ENCODE measurements at places on chromosomes 5 and 9.

DNA sequence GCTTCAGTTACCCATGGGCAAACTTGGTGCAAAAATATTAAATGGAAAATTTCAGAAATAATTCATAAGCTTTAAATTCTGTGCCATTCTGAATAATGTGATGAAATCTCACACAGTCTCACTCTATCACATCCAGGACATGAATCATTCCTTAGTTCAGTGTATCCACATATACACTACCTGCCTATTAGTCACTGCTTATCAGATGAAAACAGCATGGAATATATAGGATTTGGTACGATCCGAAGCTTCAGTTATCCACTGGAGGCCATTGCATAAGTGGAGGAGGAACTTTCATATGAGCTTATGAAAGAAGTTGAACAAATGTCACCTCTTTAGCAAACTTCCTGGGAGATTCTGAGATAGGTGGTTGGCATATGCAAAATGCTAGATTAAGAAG, 64.2 kb downstream of the GAPVD1 start:
- H3K27ac ChIP-seq = no peak overlapping the region
- DNase-seq = no peak
- no peak overlapping the region for H3K4me3 ChIP-seq
- H3K27me3 ChIP-seq = no peaks in the 10 kb centered on the region
- H3K4me1 ChIP-seq = no peaks in the 10 kb centered on the region
- no peaks in the 10 kb centered on the region for H3K36me3 ChIP-seq

GRCh38 chr5:149206524-149207141, 65.0 kb upstream of the AFAP1L1 start:
- DNase-seq = no peak
- peaks cover 17% of the 10 kb centered on the region for H3K4me1 ChIP-seq
- H3K27me3 ChIP-seq = no peaks in the 10 kb centered on the region
- peaks cover 66% of the 10 kb centered on the region for H3K36me3 ChIP-seq
- no peak overlapping the region for H3K4me3 ChIP-seq
- peak overlapping the region; percentile 60 for H3K27ac ChIP-seq

DNA sequence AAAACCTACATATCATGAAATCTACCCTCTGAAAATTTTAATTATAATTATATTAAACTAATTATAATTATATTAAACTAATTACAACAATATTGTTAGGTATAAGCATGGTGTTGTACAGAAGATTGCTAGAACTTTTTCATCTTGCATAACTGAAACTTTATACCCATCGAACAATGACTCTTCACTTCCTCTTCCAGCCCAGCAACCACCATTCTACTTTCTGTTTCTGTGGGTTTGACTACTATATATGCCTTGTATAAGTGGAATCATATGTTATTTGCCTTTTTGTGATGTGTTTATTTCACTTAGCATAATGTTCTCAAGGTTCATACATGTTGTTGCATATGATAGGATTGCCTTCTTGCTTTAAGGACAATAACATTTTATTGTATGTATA, 274.2 kb upstream of the CCNH start:
- no peaks in the 10 kb centered on the region for H3K36me3 ChIP-seq
- H3K27ac ChIP-seq = no peak overlapping the region
- no peak for DNase-seq
- no peak overlapping the region for H3K4me3 ChIP-seq

DNA sequence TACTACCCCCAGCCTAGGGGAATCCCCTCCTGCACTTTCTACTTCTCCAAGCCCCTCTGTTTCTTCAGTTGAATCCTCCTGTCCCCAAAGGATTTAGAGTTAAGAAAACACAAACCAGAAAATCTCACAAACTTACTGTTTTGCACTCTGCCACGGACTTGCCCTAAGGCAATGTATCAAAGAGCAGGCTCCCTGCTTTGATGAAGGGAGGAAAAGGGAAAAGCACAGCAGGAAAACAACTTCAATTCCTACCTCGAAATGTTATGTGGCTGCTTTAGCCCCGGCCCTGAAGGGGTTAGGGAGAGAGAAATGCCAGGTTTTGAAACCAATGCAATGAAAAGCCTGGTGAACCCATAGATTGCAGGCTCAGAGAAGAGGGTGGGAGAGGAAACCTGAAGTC, 254.7 kb downstream of the MAN2A1 start:
- no peak overlapping the region for H3K27ac ChIP-seq
- no peaks in the 10 kb centered on the region for H3K36me3 ChIP-seq
- no peaks in the 10 kb centered on the region for H3K4me1 ChIP-seq
- no peak for DNase-seq

DNA sequence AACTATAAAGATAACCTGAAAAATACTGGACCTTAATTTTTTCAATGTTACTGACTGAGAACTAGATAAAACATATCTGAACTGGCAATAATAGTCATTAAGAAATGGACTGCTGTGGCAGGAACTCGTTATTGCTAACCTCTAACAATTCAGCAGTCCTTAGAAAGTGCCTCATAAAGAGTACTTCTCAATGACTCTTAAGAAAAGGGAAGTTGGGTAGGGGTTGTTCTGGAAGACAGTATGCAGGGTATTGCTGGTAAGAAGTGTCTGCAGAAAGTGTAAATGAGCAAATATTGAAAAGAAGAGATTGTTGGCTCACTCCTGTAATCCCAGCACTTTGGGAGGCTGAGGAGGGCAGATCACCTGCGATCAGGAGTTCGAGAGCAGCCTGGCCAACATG, 27.9 kb downstream of the FOXD1 start:
- no peak overlapping the region for H3K27ac ChIP-seq
- H3K27me3 ChIP-seq = peaks cover 74% of the 10 kb centered on the region
- H3K36me3 ChIP-seq = no peaks in the 10 kb centered on the region
- no peak overlapping the region for H3K4me3 ChIP-seq
- DNase-seq = no peak

GRCh38 chr9:127541176-127541575, 70.9 kb upstream of the STXBP1 start:
- no peaks in the 10 kb centered on the region for H3K36me3 ChIP-seq
- H3K4me1 ChIP-seq = peaks cover 17% of the 10 kb centered on the region
- H3K4me3 ChIP-seq = no peak overlapping the region
- H3K27ac ChIP-seq = no peak overlapping the region
- DNase-seq = no peak

GRCh38 chr9:37382982-37383357, 39.5 kb upstream of the GRHPR start:
- no peak for DNase-seq
- no peak overlapping the region for H3K4me3 ChIP-seq
- H3K4me1 ChIP-seq = no peaks in the 10 kb centered on the region

- no peaks in the 10 kb centered on the region for H3K27me3 ChIP-seq
- no peaks in the 10 kb centered on the region for H3K4me1 ChIP-seq
- no peaks in the 10 kb centered on the region for H3K36me3 ChIP-seq
- no peak for DNase-seq
Measured at GRCh38 chr5:80117446-80117845, 82.3 kb downstream of the THBS4 start.

GRCh38 chr5:149550594-149551226, 529 bp downstream of the CSNK1A1 start:
- peaks cover 16% of the 10 kb centered on the region for H3K36me3 ChIP-seq
- peaks cover 44% of the 10 kb centered on the region for H3K4me1 ChIP-seq
- H3K27me3 ChIP-seq = no peaks in the 10 kb centered on the region
- DNase-seq = no peak

DNA sequence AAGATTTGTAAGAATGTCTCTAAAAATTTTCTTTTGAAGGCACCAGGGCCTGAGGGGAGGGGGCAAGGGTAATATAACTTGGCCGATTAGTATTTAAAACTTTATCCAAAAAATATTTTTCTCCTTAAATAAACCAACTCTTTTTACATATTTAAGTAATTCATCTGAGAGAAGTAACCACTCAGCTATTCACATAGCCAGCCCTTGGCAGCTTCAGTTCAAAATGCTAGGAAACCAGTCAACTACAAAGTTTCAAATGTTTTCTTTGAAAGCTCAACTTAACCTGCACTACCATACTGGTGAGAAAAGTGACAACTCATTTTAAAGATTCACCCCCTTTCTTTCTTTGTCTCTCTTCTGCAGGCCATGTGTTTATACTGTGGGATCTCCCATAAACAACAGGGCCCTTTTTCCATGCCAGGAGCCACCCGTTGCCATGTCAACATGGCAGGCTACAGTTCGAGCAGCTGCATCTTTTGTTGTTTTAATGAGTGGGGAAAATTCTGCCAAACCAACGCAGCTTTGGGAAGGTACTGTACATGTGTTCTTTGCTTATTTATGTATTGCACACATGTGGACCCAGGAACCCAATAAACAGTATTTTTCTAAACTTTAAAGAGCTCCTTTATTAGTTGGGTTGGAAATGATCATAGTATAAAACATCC, 46.3 kb downstream of the AOPEP start:
- H3K4me1 ChIP-seq = no peaks in the 10 kb centered on the region
- no peaks in the 10 kb centered on the region for H3K36me3 ChIP-seq
- H3K4me3 ChIP-seq = no peak overlapping the region
- no peak overlapping the region for H3K27ac ChIP-seq
- no peaks in the 10 kb centered on the region for H3K27me3 ChIP-seq
- no peak for DNase-seq

GRCh38 chr5:137498301-137498735, 808 bp downstream of the SPOCK1 start:
- no peaks in the 10 kb centered on the region for H3K4me1 ChIP-seq
- no peaks in the 10 kb centered on the region for H3K36me3 ChIP-seq
- H3K27me3 ChIP-seq = no peaks in the 10 kb centered on the region
- peak; percentile 18 for DNase-seq
- H3K27ac ChIP-seq = peak overlapping the region; percentile 75

- H3K36me3 ChIP-seq = no peaks in the 10 kb centered on the region
- no peak for DNase-seq
- H3K4me3 ChIP-seq = no peak overlapping the region
- H3K27me3 ChIP-seq = no peaks in the 10 kb centered on the region
- H3K27ac ChIP-seq = peak overlapping the region; percentile 49
Measured at GRCh38 chr9:124779368-124780059, 2.6 kb downstream of the OLFML2A start.

DNA sequence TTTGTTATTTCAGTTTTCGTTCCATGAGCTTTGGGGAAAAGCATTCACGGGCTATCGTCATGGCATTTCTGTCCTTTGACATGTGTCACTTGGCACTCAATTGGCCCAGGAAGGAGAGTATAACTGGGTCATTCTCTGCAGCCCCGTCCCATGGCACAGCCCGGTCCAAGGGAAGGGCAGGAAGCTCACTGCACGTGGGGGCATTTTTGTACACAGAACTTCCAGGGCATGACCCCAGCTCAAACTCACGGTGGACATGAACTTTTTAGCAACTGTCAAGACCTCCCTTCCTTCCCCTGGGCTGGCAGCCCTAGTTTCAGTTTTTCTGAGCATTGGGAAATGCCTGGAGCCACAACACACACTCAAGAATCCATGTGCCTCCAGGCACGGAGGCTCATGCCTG, 161.6 kb upstream of the PANK3 start:
- DNase-seq = no peak
- H3K27me3 ChIP-seq = no peaks in the 10 kb centered on the region
- no peaks in the 10 kb centered on the region for H3K4me1 ChIP-seq
- peak overlapping the region; percentile 19 for H3K4me3 ChIP-seq
- H3K27ac ChIP-seq = no peak overlapping the region

- H3K36me3 ChIP-seq = no peaks in the 10 kb centered on the region
- H3K4me3 ChIP-seq = no peak overlapping the region
- peak overlapping the region; percentile 93 for H3K27ac ChIP-seq
- DNase-seq = no peak
Measured at GRCh38 chr9:127972236-127972871, 8.4 kb downstream of the EEIG1 start.

GRCh38 chr5:153641183-153641688, 150.8 kb downstream of the GRIA1 start:
- no peak overlapping the region for H3K27ac ChIP-seq
- H3K4me3 ChIP-seq = no peak overlapping the region
- no peaks in the 10 kb centered on the region for H3K36me3 ChIP-seq
- H3K4me1 ChIP-seq = no peaks in the 10 kb centered on the region
- H3K27me3 ChIP-seq = no peaks in the 10 kb centered on the region

GRCh38 chr5:138911441-138911840, 36.3 kb upstream of the LRRTM2 start:
- no peaks in the 10 kb centered on the region for H3K27me3 ChIP-seq
- H3K27ac ChIP-seq = no peak overlapping the region
- peaks cover 1% of the 10 kb centered on the region for H3K36me3 ChIP-seq
- DNase-seq = no peak
- H3K4me3 ChIP-seq = no peak overlapping the region

DNA sequence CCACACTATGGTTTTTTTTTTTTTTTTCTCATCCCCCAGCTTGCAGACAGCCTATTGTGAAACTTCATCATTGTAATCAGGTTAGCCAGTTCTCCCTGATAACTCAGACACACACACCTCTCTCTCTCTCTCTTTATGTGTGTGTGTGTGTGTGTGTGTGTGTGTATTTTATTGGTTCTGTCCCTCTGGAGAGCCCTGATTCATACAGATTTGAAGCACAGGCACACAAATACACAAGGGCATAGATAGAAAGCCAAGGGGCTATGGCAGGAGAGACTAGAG, 20.6 kb upstream of the VCAN start:
- H3K4me3 ChIP-seq = no peak overlapping the region
- H3K4me1 ChIP-seq = no peaks in the 10 kb centered on the region
- H3K36me3 ChIP-seq = no peaks in the 10 kb centered on the region
- H3K27ac ChIP-seq = no peak overlapping the region

GRCh38 chr9:16031971-16032370, 479.1 kb downstream of the CCDC171 start:
- H3K27me3 ChIP-seq = no peaks in the 10 kb centered on the region
- H3K4me3 ChIP-seq = no peak overlapping the region
- DNase-seq = no peak
- no peaks in the 10 kb centered on the region for H3K4me1 ChIP-seq
- H3K36me3 ChIP-seq = no peaks in the 10 kb centered on the region
- H3K27ac ChIP-seq = no peak overlapping the region

DNA sequence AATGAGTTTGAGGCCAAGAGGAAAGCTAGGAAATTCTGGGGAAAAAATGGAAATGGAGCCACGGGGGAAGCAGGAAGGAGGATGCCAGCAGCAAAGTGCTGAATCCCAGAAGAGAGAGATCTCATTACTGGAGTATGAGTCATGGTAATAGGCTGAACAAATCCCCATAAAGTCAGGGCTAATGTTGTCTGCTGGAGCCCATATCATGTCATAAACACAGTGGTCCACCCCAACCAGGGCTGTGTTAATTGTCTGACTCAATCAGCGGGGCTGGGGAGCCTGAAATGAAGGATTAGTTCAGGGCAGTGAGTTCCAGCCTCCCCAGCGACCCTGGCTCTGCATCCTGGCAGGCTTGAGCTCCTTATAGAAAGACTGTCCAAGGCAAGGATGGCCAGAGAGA, 68.8 kb downstream of the TLR4 start:
- no peak overlapping the region for H3K27ac ChIP-seq
- H3K36me3 ChIP-seq = no peaks in the 10 kb centered on the region

DNA sequence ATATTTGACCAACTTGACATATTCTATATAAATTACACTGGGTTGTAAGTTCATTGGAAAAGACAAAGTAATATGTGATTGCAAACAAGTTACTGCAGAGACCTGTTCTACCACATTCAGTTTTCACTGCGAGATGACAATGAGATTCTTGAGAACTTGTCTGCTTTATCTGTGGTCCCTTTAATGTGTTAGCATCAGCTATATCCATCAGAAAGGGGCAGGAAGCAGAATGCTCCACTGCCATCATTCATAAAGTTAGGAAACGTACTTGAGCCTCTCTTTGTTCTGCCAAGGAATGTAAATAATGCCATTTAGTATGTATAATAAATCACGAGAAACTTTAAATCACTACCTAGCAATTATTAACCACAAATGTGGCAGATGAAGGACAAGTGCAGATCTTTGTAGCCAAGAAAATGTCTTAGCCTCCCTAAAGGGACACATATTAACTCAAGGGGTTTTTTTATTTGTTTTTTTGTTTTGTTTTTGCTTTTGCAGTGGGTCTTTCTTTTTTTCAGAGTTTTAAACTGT, 59.4 kb downstream of the GIN1 start:
- no peaks in the 10 kb centered on the region for H3K27me3 ChIP-seq
- no peak overlapping the region for H3K27ac ChIP-seq
- no peaks in the 10 kb centered on the region for H3K4me1 ChIP-seq
- no peak overlapping the region for H3K4me3 ChIP-seq
- no peak for DNase-seq

Data from gastrocnemius medialis (tissue), 4 donors.